ENCODE measurements at places on chromosomes 2 and 18. TPM values are rescaled to one million over a fixed set of nuclear protein-coding genes. Genes with fewer than 3 reads are reported as not detected.

PHOSPHO2 gene
- 12.1 TPM for total RNA-seq

ALLC gene
- total RNA-seq: not detected

KCNE4 gene
- 17.5 TPM for total RNA-seq

RTP5 gene
- not detected for total RNA-seq

ZNF516 gene
- 28.3 TPM for total RNA-seq

AKAIN1 gene
- not detected for total RNA-seq

ALPG gene
- not detected for total RNA-seq

LYPD6B gene
- not detected for total RNA-seq

CHRNG gene
- total RNA-seq: not detected

KCNK3 gene
- total RNA-seq: 8.3 TPM

CCDC85A gene
- total RNA-seq: 36.4 TPM

GRCh38 chr2:218152777-218153176 is 14.0 kb downstream of the CXCR1 start:
- no peaks in the 10 kb centered on the region for H3K27me3 ChIP-seq
- no peak for DNase-seq
- H3K27ac ChIP-seq: no peak overlapping the region
- H3K4me1 ChIP-seq: no peaks in the 10 kb centered on the region

DNA sequence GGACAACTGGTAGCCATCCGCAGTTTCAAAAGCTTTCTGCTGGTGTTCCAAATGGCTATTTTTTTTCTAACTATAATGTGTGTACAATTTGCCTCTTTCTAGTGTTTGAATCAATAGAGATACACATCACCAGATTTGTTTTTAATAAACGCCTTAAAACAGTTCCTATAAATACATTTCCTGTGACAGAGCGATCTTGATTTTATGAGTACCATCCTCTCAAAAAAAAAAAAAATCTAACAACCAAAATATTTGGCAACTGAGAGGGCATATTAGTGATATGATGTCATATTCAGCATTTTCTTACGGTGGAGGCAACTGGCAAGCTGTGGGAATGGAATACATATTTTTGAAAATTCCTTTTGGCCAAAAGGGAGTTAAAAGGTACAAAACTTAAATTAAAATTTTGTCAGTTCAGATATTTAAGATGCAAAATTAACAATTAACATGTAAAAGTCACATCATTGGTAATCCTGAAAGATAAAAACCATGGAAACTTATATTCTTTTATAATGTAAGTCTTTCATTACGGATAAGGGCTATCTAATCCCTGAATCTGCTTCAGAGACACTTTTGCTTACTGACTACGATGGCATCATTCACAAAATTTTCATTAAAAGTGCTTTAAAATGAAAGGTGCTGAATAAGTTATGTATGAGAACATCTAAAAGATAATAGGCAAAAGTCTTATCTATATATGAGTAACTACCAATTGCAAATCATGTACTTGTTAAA is 268.4 kb downstream of the TCF4 start:
- H3K4me1 ChIP-seq: peaks cover 22% of the 10 kb centered on the region
- no peak for DNase-seq
- no peaks in the 10 kb centered on the region for H3K27me3 ChIP-seq
- peak overlapping the region; percentile 94 for H3K27ac ChIP-seq
- H3K36me3 ChIP-seq: no peaks in the 10 kb centered on the region
- H3K4me3 ChIP-seq: peak overlapping the region; percentile 38

DNA sequence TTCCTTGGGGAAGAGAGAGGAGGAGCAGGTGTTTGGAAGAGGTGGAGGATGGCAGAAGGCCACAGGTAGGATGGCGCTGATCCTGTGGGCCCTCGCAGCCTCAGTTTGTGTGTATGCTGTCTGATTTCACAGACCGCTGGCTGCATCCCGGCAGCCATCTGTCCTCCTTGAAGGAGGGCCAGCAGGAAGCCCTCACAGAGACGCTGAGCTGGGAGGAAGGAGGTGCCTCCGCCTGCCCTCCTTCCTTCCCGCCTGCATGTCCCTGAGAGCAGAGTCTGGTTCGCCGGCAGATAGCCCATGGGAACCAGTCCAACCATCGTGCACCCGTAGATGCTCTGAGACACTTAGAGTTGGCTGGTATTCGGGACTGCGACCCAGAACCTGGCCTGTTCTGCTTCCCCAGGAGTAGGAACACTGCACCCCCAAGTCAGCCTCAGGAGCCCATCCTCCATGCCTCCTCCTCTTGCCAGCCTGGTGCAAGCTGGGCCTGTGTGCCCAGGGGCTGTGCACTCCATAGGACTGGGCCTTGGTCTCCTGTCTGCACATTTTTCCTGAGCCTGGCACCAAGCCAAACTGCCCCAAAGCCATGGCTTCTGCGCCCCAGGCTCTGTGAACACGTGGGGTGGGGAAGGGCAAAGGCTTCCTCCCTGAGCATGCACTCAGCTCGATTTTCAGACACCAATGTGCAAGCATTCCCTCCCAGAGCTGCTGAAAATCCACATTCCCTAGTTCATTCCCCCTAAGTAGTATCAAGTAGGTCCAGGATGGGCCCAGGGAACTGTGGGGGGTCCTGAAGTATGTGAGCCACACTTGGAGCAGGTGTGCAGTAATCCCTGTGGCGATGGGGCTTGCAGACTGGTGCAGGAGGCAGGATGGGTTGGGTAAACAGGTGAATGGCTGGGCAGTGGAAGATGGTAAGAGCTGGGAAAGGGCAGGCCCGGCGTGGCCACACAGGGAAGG is 115.6 kb downstream of the SEPTIN10 start:
- DNase-seq: no peak
- peaks cover 36% of the 10 kb centered on the region for H3K4me1 ChIP-seq
- H3K27me3 ChIP-seq: no peaks in the 10 kb centered on the region
- no peak overlapping the region for H3K4me3 ChIP-seq
- no peak overlapping the region for H3K27ac ChIP-seq
- H3K36me3 ChIP-seq: no peaks in the 10 kb centered on the region

GRCh38 chr18:44788334-44788733 is 107.6 kb downstream of the SETBP1 start:
- no peak overlapping the region for H3K4me3 ChIP-seq
- H3K36me3 ChIP-seq: no peaks in the 10 kb centered on the region
- no peak overlapping the region for H3K27ac ChIP-seq
- DNase-seq: no peak
- H3K27me3 ChIP-seq: no peaks in the 10 kb centered on the region

DNA sequence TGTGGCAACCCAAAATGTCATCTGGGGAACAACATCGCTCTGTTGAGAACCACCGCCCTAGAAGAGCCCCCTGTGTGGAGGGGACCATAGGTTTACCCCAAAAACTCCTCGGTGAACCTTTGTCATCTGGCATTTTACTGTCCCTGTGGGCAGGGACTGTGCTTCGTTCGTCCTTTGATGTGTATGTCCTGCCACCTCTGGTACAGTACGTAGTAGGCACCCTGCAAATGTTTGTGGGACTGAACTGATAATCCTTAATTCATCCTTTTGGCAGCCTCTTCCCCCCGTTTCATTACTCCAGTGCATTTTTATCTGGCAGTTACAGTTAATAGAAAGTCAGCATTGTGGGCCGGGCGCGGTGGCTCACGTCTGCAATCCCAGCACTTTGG is 728 bp downstream of the NAPG start:
- H3K36me3 ChIP-seq: no peaks in the 10 kb centered on the region
- H3K4me1 ChIP-seq: peaks cover 20% of the 10 kb centered on the region
- peak overlapping the region; percentile 97 for H3K4me3 ChIP-seq
- H3K27ac ChIP-seq: no peak overlapping the region
- DNase-seq: no peak
- H3K27me3 ChIP-seq: no peaks in the 10 kb centered on the region

DNA sequence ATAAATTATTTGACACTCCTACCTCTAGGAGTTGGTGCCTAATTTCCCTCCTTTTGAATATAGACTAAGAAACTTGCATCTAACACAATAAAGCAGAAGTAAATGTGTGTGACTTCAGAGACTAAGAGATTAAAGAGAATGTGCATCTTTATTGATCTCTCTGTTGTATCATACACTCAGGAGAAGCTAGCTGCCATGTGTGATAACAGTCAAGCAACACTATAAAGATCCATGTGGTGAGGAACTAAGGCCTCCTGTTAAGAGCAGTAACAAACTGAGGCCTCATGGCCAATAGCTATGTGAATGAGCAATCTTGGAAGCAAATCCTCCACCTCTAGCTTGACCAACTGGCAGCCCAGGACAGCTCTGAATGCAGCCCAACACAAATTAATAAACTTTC is 3.4 kb downstream of the FANCL start:
- no peak overlapping the region for H3K4me3 ChIP-seq
- DNase-seq: no peak
- no peak overlapping the region for H3K27ac ChIP-seq

- no peak overlapping the region for H3K4me3 ChIP-seq
- H3K27me3 ChIP-seq: no peaks in the 10 kb centered on the region
- no peak for DNase-seq
These were observed 16.7 kb downstream of the HOXD1 start for GRCh38 chr2:176205126-176205525.

GRCh38 chr2:78568782-78569373 is 456.6 kb upstream of the REG3G start:
- no peaks in the 10 kb centered on the region for H3K4me1 ChIP-seq
- no peaks in the 10 kb centered on the region for H3K36me3 ChIP-seq
- DNase-seq: no peak

- no peaks in the 10 kb centered on the region for H3K36me3 ChIP-seq
- H3K27ac ChIP-seq: no peak overlapping the region
- H3K4me1 ChIP-seq: no peaks in the 10 kb centered on the region
- H3K27me3 ChIP-seq: no peaks in the 10 kb centered on the region
- DNase-seq: no peak
- no peak overlapping the region for H3K4me3 ChIP-seq
These were observed 47.0 kb downstream of the TNFRSF11A start for GRCh38 chr18:62372156-62372555.

GRCh38 chr2:189570570-189571031 is 10.0 kb downstream of the SLC40A1 start:
- H3K4me1 ChIP-seq: peaks cover 19% of the 10 kb centered on the region
- peak overlapping the region; percentile 11 for H3K27ac ChIP-seq
- H3K4me3 ChIP-seq: no peak overlapping the region
- no peak for DNase-seq

- H3K27ac ChIP-seq: no peak overlapping the region
- H3K4me1 ChIP-seq: no peaks in the 10 kb centered on the region
- no peak overlapping the region for H3K4me3 ChIP-seq
These were observed 25.5 kb downstream of the VRK2 start for GRCh38 chr2:58072102-58072501.

- no peak for DNase-seq
- no peak overlapping the region for H3K27ac ChIP-seq
- H3K27me3 ChIP-seq: no peaks in the 10 kb centered on the region
- no peaks in the 10 kb centered on the region for H3K4me1 ChIP-seq
These were observed 648.1 kb downstream of the CPS1 start for GRCh38 chr2:211204456-211204855.

DNA sequence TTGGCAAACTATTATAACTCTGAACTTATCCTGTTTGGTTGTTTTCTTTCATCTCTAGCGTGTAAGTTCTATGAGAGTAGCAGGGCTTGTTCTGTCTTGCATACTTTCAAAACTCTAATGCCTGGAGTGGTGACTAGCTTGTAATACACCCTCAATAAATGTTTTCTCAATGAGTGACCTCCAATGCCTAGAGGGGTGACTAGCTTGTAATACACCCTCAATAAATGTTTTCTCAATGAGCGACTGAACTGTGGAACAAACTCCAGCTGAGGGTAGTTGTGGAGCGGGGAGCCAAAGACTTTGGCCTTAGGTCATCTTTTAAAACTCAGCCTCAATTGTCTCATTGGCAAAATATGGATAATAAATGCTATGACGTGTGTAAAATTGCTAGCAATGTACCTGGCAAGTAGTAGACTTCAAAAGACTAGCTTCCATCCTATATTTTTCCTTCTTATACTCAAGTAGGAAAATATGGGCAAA is 1.8 kb downstream of the GPD2 start:
- H3K4me3 ChIP-seq: no peak overlapping the region
- no peaks in the 10 kb centered on the region for H3K27me3 ChIP-seq
- H3K36me3 ChIP-seq: no peaks in the 10 kb centered on the region
- DNase-seq: no peak

DNA sequence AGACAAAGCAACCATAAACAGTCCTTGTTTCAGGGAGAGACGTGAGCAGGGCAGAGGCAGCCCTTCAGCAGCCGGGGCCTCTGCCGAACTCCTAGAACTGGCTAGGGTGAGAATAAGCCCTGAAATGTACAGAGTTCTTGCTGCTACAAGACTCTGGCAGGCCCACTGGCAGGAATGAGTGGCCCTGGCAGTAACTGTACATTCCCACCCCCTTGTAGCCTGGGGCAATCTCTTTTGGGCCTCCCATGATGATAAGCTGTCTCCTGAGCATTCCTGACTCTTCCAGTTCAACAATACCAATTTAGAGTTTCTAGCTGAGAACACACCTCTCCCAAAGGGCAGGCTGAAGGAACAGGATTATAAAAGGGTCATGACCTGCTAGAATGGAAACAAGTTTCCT is 54.3 kb downstream of the HAUS1 start:
- no peak for DNase-seq
- H3K27me3 ChIP-seq: no peaks in the 10 kb centered on the region
- no peak overlapping the region for H3K4me3 ChIP-seq
- no peaks in the 10 kb centered on the region for H3K36me3 ChIP-seq

DNA sequence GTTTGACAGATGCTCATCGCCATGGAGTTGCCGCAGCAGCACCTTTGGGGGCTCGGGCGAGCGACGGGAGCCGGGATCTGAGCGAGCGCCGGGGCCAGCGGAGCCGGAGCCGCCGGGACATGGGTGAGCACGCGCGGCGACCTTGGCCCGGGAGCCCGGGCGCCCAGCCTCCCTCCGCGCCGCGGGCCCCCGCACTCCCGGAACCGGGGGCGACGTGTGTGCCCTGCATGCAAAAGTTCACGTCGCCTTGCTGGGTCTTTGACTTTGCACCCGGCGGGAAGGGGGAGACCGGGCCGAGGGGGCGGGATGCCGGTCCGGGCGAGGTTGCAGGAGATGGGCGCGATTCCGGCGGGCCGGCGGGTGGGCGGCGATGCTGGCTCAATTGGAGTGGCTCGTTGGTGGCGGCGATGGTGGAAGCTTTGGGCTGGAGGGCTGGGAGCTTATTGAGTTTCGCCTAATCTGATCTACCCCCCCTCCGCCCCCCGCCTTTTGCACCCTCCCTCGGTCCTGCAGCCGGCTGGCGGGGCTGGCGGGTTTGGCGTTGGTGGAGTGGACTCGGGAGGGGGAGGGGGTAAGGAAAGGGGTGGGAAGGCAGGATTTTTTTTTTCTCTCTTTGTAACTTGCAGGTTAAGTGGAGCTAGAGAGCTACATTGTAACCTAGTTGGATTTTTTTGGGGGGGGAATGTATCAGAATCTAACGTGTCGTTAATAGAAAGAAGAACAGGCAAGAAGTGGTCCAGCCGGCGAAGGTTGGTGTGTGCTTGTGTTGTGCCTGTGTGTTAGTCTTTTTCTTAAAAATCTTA is at the start of gene SETBP1:
Gene SETBP1, plus strand, starts transcription at position 616 of the 803 bp plus-strand sequence. CDS start 20,459 bp downstream, outside the sequence.
- H3K4me3 ChIP-seq: peak within 1 kb of the TSS; percentile 80
- peaks cover 7% of the 10 kb centered on the region for H3K4me1 ChIP-seq
- peak; percentile 77 for DNase-seq
- H3K27ac ChIP-seq: peak within 1 kb of the TSS; percentile 97

Measured in thyroid gland (tissue), 4 donors.